SHP77 (cell line): ENCODE measurements at places on chromosomes 6 and 20.

DNA sequence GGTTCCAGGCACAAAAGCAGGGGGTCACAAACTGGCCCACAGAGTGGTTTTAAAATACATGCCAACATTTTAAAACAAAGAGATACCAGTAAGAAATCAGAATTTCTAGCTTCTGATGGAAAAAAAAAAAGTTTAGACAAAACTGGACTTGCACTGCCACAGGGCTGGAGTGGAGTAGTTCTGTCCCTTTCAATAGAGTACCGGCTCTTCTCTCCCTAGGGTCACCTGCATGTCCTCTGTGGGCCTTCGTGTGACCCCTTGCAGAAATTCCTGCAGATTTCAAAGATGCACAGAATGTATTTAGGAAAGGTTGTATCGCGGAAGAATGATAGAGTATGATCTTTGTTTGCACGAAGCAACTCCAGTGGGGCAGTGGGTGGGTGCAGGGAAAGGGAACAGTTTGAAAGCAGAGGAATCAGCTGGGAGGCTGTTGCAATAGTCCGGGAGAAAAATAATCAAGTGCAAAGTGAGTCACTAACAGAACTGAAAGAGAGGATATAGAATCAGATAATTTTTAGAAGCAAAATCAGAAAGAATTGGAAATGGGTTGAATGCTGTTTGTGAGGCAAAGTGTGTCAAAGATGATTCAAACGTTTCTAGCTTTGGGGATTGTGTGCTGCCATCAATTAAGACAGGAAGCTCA is 97.3 kb upstream of the STXBP5 start:
- no peak for DNase-seq

DNA sequence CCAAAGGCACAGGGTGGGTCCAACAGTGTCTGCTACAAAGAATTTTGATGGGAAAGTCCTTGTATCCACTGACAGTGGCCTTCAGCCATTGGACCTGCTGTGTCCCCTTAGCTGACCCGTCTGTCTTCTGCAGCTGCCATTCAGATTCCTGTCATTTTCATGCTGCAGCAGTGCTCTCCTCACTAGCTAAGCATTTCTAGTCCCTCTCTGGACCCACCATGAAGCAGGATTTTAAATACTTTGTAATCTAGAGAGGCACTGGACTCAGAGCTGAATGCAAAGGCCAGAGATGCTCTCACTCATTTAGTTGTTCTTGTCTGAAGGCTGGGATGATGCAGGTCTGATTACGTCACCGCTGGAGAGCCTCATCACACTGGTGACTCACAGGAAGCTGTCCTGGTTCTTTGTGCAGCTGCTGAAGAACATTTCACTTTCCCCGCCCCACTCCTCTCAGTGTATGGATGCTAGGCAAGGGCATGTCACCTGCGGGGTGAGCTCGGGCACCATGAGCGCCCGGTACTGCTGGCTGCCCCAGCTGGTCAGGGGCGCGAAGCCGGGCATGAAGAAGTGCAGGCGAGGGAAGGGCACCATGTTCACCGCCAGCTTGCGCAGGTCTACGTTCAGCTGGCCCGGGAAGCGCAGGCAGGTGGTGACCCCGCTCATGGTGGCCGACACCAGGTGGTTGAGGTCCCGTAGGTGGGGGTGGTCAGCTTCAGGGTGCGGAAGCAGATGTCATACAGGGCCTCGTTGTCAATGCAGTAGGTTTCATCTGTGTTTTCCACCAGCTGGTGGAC is 19.4 kb upstream of the TUBB2A start:
- peak; percentile 94 for DNase-seq

- no peak for DNase-seq
These were observed 61.8 kb upstream of the HSF2 start for GRCh38 chr6:122337645-122338044.

DNA sequence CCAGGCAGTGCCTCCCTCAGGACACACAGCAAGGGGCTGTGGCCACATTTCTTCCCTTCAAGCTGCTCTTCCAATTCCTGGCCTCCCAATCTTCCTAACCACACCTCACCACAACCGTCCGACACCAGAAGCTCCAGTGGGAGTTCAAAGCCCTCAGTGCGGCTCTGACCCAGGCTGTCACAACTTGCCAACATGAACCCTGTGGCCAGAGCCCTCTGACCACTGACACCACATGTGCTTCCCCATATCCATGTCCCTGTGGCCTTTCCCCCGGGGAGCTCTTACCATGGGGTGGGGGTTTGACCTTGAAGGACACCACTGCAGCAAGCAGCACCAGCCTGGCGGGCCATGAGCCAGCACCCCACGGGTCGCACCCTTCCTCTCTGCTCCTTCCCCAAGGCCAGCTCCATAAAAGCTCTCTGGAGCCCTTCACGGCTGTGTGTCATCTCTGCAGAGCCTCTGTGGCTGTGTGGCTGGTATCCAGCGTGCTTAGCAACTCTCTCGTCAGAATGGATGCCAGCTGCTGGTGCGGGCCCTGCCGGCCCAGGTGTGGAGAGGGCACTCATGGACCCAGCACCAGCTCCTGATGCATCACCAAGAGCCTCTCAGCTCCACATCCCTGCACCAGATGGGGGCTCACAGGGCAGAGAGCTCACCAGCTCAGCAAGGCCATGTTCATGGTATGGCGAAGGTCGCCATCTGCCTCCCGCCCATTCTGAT is 106.1 kb downstream of the PSMB1 start:
- DNase-seq = peak; percentile 44

DNA sequence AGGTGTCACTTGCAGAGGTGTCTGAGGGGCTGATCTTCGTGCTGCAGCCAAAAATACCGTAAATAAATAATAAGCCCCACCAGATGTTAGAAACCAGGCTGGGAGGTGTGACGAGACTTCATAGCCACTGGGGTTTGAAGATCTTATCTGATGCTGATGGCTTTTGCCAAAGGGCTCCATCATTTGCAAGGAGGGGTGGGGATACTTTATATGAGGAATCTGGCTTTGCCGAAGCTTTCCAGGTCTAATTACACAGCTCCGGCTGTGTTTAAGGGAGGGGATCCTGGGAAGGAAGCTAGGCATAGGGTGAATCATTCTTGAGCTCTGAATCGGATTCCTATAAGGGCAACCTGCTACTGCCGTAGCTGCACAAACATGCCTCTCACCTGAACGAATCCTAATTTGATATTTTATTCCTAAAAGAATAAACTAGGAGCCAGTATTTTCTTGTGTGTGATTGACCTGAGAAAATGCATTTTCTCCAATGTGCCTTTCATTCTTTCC is 249.6 kb downstream of the SOD2 start:
- DNase-seq = no peak

DNA sequence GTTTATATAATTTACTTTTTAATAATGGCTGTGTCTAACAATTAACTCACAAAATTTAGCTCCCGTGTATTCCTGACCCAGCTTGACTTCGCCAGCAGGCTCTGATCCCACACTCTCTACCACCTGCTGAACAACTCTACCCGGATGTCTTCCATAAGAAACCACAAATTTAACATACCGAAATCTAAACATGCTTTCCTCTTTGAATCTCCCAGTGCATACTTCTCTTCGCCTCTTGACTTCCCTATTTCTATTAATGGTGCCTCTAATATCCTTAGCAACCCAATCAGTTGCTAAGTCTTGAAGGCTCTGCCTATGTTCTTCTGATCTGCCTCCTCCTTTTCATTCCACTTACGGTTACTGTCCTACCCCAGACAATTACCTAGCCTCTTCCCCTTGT is 4.6 kb upstream of the MYB start:
- DNase-seq = no peak

DNA sequence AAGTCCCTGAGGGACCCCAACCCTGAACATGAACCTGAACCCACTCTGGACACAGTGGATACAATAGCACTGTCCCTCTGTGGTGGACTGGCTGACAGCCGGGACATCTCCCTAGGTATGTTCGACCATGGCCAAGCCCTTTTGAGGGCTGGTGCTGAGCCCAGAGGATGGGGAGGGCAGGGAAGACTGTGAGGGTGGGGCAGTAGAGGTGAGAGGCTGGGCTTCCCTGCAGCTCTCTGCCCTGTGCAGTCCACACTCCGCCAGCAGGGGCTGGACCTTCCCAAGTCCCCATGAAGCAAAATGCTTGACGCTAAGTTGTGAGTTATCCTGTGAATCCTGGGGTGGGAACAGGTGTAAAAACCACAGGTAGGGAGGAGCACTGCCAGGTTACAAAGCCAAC is 11.5 kb downstream of the LPIN3 start:
- no peak for DNase-seq

DNA sequence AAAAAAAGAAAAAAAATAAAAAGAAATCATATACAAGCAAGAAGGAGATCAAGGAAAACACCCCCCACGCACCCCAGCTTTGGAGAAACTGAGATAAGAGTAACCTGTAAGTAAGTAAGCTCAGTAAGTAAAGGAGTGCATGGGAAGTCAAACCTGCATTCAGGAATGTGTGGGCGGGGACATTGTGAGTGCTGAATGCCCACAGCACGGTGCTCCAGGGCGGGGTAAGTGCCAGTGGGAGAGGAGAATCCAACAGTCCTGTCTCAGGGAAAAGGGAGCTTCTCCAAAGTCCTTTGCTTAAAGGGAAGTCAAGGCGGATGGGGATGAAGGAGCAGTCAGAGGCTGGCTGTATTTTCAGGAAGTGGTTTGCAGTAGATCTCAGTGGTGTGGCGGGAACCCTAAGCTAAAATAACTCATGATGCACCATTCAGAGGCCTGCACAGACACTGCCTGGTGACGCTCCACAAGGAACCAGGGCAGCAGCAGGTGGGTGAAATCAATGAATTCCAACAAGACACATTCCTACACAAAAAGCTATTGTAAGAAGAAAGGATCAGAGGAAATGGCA is 368.0 kb downstream of the QKI start:
- no peak for DNase-seq

GRCh38 chr20:11267131-11267761 is 593.4 kb upstream of the JAG1 start:
- no peak for DNase-seq

DNA sequence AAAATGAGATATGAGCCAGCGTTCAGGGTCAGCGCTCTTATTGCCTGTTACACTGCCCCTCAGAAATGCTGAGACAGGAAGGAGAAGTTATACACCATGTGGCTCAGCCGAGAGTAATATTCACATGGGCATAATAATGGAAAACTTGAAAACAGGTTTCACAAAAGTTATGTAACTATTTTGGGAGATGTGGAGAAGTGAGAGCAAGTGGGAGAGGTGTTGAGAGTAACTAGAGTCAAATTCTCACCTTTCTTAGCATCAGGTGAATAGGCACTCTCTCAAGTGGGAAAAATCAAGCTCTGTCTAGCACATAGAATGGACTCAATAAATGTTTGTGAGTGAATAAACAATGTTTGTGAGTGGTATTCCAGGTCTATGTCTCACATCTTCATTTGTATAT is 94.5 kb downstream of the TBX18 start:
- no peak for DNase-seq

- peak; percentile 94 for DNase-seq
These were observed at the start of gene DSTN for GRCh38 chr20:17569616-17570346. DSTN (plus strand) TSS chr20:17570075; CDS start chr20:17570209, 134 bp downstream.

- DNase-seq = no peak
These were observed 175.4 kb upstream of the FLRT3 start for GRCh38 chr20:14512839-14513238.

DNA sequence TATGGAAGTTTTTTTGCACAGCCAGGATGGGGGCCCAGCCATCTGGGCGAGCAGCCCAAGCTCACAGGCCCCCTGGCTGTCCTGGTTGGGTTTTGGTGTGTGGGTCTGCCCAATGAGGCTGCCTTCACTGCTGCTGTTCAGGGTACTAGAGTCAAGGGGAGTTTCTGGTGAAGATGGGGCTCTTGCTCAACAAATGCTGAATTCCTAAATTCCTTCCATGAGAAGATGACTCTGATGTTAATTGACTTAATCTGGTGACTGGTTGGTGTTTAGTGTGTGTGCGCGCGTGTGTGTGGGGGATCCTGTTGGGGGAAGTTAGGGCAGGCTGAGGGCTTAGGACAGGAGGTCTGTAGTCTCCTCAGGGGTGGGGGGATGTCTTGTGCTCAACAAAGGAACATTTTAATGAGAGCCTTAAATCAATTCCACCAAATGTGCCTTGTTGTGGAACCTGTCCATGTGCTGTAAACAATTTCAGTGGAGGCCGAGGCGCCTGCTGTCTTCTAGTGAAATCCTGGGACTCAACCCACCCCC is 1.9 kb downstream of the PTK7 start:
- no peak for DNase-seq

- no peak for DNase-seq
These were observed at the start of gene HDGFL1 for GRCh38 chr6:22569281-22570184. HDGFL1 (plus strand) TSS chr6:22569566; CDS start chr6:22569576, 10 bp downstream.
